ENCODE measurements at places on chromosomes 3 and 15.
A peak's percentile ranks its signal among the peaks of the same experiment; 100 is the strongest.

DNA sequence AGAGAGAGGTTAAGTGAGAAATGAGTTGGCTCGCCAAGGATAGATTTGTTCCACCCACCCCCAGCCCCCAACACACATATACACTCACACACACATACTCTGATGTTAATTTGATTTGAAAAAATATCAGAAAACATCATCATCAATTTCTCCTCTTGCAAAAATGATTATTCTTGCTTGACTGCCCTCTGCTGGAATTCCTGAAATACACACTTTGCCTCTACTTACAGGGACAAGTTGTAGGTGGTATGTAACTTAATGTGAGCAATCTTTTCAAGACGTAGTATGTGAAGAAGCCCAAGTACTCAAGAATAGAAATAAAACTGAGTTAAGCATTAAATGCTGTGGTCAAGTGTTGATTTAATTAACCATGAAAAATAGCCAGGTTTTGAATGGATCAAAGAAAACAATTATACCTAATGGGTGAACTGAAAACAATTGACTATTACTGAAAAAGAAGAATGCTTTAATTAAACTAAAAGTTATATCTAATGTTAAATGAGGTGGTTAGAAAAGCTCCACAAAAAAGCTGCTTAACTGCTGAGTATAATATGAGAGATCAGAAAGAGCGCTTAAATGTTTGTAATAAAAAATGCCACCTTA lies 46.6 kb upstream of the MDFIC2 start:
- no peak for DNase-seq

DNA sequence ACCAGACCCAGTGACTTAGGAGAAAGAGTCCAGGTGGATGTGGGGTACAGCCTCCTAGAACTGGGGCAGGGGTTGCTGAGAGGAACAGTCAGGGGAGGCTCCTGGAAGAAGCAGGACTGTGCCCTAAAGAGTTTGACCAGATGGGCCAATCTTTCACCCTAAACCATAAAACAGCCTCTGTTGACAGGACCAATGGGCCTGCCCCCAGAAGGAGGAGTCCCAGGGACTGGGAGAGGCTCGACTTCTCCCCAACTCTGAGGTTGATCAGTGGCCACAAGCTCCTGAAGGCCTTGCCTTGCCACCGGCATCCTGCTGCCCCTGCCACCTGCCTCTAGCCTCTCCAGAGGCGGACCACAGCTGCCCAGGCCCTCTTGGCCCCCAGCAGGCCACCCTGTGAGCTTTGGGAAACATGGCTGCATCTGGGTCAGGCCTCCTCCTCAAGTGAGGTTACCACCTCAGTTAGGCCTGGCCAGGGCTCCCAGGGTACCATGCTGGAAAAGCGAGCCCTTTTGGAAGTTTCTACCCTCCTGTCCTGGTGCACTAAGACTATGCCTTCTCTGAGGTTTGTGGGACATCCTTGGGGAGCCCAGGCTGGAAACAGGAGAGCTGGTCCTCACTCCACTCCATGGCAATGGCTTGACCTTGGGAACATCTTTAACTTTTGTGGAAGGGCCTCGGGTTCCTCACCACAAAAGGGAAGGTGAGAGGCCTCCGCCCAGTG lies 2.8 kb downstream of the VIPR1 start:
- DNase-seq, result no peak

GRCh38 chr15:89103481-89104171 lies 15.4 kb downstream of the ABHD2 start:
- DNase-seq, result no peak

- no peak for DNase-seq
Observed at GRCh38 chr3:8873740-8874139, 89.5 kb downstream of the RAD18 start.

- no peak for DNase-seq
Observed at GRCh38 chr3:24365168-24365567, 129.5 kb downstream of the THRB start.

- DNase-seq, result peak; percentile 5
Observed at GRCh38 chr15:83955806-83956265, 279.7 kb upstream of the GOLGA6L4 start.

- no peak for DNase-seq
Observed at GRCh38 chr3:169604568-169604967, 58.9 kb downstream of the MECOM start.

DNA sequence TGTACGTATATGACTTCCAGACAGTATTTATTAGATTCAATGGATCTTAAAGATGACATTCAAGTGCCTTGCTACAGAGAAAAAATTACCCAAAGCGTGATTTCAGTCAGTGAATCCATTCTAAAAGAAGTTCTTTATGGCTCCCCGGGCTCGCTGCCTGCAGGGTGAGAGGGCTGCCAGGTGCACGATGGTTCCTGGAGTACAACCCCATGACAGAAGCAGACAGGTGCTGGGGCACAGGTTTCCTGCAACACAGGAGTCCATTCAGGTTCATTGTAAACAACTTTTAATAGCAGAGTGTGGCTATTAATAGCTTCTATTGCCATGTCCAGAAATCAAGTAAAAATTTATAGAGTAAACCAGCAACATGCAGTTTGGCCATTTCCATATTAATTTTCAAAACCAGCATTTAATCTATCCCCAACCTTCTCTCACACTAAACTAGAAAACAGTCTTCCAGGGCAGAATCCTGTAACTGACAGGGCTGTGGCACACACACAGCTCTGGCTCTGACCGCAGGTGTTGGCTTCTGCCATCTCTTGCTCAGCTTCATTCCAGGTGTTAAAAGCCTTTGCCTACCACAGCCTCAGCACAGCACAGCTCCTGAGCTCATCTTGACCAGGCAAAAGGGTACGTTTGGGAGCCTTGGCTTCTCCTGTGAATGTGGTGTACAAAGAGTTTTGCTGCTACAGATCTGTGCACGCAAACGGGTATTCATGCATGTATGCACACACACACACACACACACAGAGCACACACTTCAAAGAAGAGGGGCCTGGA lies 185.9 kb downstream of the MEX3B start:
- DNase-seq, result no peak

DNA sequence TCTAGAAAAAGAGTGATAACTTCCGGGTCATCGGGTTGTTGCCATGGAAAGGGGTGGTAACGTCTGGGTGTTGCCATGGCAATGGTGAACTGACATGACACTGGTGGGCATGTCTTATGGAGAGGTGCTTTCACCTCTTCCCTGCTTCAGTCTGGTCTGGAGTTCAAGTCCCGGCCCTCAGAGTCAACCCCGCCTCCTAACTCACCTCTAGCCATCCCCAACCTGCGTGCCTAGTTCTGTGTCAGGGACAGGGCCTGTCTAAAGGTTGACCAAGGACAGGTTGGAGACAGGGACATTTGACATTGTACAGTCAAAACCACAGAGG lies 96.0 kb downstream of the LSM3 start:
- no peak for DNase-seq

- DNase-seq, result no peak
Observed at GRCh38 chr15:90570643-90571042, 40.9 kb downstream of the CRTC3 start.

- no peak for DNase-seq
Observed at GRCh38 chr3:28745916-28746617, 397.4 kb upstream of the AZI2 start.

GRCh38 chr15:75215107-75216004 lies 13.7 kb downstream of the C15orf39 start:
- DNase-seq, result no peak

DNA sequence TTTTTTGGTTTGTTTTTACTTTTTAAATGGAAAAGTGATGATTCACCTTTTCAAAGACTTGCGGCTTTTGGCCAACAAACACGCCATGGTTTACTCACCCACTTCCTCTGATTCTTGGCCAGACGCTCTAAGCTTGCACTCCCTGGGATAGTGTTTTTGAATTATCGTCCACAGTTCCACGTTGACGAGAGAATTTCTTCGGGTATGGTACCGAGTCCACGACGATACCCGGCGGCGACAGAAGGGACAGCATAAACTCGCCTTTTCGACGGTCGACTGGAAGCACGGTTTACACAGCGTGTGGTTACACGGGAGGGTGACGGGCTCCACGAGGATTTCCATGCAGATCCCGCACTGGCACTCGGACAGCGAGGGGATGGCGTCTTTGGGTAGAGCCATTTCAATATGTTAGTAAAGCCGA lies 783 bp downstream of the RNF168 start:
- DNase-seq, result no peak

- no peak for DNase-seq
Observed at GRCh38 chr3:136332302-136332701, 82.2 kb downstream of the PCCB start.

DNA sequence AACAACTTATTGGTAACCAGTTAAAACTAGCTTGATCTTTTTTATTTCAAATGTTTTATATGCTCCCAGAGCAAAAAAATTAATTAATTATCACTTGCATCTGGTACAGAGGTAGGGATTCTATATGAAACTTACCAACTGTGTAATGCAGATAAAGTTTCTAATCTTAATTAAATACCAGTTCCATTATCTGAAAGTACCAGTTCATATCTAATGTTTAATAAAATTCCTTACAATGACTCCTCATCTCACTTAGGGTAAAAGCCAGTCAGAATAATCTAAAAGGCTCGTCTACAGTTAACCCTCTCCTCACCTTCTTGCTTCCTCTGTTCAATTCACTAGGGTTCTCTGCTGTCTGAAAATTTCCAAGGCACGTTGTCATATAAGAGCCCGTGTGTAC lies 384.8 kb downstream of the RBMS3 start:
- DNase-seq, result no peak

GRCh38 chr3:167777356-167777755 lies 41.8 kb downstream of the SERPINI1 start:
- no peak for DNase-seq

DNA sequence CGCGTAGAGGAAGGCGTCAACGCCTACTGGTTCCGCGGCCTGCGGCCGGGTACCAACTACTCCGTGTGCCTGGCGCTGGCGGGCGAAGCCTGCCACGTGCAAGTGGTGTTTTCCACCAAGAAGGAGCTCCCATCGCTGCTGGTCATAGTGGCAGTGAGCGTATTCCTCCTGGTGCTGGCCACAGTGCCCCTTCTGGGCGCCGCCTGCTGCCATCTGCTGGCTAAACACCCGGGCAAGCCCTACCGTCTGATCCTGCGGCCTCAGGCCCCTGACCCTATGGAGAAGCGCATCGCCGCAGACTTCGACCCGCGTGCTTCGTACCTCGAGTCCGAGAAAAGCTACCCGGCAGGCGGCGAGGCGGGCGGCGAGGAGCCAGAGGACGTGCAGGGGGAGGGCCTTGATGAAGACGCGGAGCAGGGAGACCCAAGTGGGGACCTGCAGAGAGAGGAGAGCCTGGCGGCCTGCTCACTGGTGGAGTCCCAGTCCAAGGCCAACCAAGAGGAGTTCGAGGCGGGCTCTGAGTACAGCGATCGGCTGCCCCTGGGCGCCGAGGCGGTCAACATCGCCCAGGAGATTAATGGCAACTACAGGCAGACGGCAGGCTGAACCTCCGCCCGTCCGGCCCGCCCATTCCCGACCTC lies 4.1 kb downstream of the ISLR2 start:
- DNase-seq, result no peak

- peak; percentile 49 for DNase-seq
Observed at GRCh38 chr3:159804726-159805410, 183.8 kb upstream of the IL12A start.

DNA sequence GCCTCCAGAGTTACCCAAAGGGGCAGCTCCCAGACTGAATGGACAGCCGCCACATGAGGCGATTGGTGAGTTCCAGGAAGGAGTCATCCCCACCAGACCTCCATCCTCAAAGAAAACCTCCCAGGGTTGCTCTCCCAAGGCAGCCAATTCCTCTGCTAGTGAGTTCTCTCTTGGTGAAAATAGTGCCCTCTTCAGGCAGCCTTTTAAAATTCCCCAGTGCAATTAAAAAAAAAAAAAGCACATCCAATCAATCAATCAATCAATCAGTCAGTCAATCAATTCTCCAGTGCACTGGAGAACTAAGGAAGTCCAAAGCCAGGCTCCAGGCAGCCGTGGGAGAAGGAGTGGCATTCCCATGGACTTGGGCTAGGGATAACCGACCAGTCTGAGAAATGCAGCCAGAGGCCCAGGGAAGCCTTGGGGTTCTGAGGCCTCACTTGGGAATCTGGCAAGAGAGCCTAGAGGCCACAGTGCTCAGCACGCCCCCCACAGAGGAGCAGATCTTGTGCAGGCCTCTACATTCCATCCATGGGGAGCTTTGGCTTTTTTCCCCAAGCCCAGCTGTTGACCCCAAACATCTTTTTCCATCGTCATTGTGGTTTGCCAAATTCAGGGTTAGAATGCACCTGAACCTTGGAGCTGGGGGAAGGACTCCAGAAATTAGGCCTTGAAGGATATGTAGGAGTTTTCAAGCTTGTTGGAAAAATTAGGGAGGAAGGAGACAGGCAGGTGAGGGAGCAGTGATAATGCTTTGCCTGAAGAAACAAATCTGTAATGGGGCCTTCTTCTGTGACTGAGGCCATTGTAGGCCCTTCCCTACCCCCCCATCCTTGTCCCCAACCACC lies 4.8 kb downstream of the PAQR5 start:
- no peak for DNase-seq

- no peak for DNase-seq
Observed at GRCh38 chr3:46673151-46674030, 20.1 kb downstream of the ALS2CL start.

- no peak for DNase-seq
Observed at GRCh38 chr15:88776646-88777045, 26.6 kb upstream of the ACAN start.

DNA sequence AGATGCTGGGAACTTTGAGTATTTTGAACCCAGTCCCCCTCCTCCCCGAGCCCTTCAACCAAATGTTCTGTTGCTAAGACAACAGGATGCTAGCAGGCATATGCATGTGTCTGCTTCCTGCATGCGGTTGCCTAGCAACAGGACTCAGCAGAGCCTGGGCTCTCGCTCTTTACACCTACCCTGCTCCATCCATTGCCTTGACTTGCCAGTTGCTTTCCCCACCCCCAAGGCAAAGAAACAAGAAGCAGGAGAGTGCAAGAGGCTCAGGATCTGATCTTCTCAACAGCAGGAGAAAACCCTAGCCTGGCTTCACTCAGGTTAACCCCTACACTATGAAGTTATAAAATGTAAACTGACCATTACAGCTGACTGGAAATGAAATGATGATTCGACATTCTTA lies 393.0 kb downstream of the IGSF11 start:
- DNase-seq, result no peak

DNA sequence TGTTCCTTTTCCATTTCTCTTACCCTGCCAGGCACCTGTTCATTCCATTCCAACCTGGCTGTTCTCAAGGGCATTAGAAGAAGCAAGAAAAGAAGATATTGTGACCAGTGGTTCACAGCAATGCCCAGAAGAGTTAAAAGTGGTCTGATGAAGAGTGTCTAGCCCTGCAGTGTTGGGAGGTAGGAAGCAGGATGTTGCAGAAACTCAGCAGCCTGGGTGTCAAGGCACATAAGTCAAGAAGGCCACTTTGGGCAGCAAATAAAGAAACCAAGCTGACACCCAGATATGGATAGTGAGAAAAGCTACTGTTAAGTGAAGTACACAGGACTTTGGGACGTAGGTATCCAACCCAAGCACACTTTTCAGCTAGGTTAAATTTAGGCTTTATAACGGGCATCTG lies 199.9 kb upstream of the SATB1 start:
- no peak for DNase-seq

DNA sequence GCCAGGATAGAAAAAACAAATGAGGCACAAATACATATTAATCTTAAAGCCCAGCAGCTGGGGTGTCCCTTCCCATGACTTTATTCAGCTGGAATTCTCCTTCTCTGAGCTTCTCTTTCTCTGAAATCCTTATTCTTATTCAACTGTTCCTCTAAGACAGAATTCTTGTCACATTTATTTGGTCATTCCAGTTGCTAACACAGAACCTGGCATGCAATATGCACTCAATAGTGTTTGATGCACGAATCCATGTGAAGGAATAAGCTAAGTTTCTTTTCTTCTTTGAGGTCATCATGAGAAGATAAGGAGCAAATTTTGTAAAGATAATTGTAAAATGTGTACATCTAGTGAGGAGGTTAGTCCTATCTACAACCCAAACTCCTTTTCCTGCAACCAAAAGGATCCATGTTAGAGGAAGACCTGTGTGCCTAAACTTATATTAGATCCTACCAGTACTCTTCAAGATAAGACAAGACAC lies 154.2 kb upstream of the KCNMB2 start:
- no peak for DNase-seq

Data from GM19239 (cell line).